ENCODE measurements at places on chromosomes 6 and 20.

- no peak for DNase-seq
These were observed 56.8 kb upstream of the ECI2 start for GRCh38 chr6:4192173-4192572.

GRCh38 chr6:11987386-11987785, 24.7 kb upstream of the HIVEP1 start:
- no peak for DNase-seq

DNA sequence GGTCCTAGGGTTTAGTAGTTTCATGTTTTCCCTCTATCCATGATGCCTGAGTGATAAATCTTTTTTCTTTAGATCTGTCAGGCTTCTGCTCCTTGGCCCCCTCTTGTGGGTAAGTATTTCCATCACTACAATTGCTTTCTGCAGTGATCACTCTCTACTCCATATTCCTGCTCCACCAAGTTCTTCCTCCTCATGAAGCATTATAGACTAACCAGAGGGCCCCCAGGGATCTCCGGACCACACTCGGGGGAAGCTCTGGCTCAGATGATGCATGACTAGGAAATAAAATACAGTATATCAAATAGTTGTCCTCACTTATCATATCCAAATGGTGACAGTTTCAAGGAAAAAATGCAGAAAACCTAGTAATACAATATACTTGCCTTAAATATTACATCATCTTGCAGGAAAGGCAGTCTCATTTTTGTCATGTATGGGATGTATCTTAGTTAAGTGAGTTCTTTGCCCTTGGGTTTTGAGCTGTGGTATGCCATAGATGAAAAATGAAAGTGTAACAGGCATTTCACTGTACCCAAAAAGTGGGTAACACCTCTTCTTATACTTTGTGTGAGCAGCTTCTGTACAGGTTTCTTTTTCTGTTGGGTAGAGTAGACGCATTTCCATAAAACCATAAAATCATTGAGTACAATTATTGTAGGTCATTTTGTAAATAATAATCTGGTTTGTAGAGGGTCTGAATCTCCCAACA, 200.9 kb upstream of the EYA4 start:
- DNase-seq, result peak; percentile 56

- DNase-seq, result peak; percentile 84
These were observed 559 bp downstream of the LAMA5 start for GRCh38 chr20:62366370-62367135.

GRCh38 chr6:129657483-129657882, 52.5 kb downstream of the ARHGAP18 start:
- no peak for DNase-seq

DNA sequence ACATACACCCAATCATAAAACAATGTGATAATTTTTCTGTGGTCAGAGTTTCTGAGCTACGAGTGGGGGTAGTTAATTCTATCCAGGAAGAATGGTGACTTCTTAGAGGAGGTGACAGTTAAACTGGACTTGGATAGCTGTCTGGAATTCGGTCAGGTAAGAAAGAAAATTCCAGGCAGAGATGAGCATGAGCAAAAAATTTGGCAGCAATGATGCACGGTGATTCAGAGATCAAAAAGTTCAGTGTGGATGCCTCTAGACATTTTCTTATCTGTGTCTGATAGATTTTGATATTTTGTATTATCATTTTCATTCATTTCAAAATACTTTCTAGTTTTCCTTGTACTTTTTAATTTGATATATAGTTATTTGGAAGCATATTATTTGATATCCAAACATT, 12.0 kb downstream of the RAET1E start:
- no peak for DNase-seq

- no peak for DNase-seq
These were observed 24.2 kb upstream of the PPP1R14C start for GRCh38 chr6:150118627-150119026.

- DNase-seq, result peak; percentile 52
These were observed 14.7 kb downstream of the HLA-F start for GRCh38 chr6:29737707-29738630.

- DNase-seq, result no peak
These were observed 33.6 kb downstream of the RPRD1B start for GRCh38 chr20:38066969-38067716.

DNA sequence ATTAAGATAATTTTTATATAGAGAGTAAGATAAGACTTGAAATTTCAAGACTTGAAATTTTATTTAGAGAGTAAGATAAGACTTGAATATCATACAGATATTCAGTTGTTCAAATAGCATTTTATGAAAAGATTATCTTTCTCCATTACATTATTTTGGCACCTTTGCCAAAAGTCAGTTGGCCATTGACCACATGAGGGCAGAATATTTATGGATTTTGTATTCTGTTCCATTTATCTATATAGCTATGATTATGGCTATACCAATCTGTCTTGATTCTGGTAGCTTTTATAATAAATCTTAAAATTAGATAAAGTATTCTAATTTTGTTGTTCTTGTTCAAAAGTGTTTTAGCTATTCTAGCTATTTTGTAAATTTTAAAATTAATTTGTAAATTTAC, 537.9 kb upstream of the GJE1 start:
- DNase-seq, result no peak

DNA sequence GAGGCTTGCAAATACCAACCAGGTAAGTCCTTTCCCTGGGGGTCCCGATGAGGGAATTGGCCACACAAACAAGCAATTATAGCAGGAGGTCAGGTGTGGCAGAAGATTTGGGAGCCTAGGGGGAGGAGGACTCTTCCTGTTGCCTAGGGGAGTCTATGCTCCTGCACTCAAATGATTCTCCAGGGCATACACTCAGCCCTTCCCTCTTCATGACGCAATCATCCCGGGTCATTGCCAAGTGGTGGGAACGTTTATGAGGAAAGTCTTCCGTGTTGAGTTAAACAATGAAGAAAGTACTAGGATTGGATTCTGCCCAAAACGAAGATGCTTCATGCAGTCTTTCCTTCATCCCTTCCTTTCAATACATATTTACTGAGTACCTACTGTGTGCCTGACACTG, 186.5 kb upstream of the TSHZ2 start:
- no peak for DNase-seq

DNA sequence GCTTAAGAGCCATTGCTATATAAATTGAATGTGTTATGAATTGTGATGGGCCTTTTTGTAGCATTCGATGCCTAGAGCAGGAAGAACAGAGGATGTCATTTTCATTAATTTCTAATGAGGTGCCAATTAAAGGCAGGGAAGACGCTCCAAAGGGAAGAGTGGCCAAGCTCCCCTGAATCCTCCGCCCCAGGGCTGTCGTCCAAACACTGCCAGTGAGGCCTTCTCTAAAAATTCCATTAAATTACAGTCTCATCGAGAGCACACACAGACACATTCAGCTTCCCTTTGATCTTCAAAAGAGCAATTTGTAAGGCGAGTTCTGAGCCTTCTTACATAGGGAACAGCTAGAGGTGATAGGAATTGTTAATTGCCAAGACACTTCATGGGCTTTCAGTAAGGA, 300.0 kb downstream of the ZFAND3 start:
- no peak for DNase-seq

DNA sequence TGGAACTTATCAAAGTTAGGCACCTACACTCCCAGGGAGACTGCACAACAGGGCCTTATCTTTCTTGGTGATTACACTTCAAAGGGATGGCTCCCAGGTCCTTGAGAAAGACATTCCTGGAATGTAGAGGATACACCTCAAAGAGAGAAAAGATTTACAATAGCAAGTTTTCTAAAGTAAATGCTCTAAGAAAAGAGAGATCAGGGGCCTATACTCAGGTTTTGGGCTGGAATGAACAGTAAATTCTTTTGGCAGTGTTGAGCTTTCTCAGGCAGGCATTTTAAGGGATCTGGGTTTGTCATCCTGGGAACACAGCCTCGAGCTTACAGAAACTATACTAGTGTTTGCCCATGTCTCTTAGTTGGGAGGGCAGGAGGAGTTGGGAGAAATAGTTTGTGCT, 31.7 kb upstream of the ME1 start:
- DNase-seq, result no peak

- no peak for DNase-seq
These were observed 1.7 kb downstream of the SLC22A23 start for GRCh38 chr6:3455147-3455568.

- DNase-seq, result no peak
These were observed 12.7 kb upstream of the CHMP4B start for GRCh38 chr20:33798444-33798843.

- no peak for DNase-seq
These were observed 23.7 kb upstream of the HLA-DQA1 start for GRCh38 chr6:32613475-32613874.

GRCh38 chr6:39193201-39193791, 36.0 kb downstream of the KCNK5 start:
- peak; percentile 40 for DNase-seq

- peak; percentile 72 for DNase-seq
These were observed 166.8 kb upstream of the GRIK2 start for GRCh38 chr6:101226677-101227135.

DNA sequence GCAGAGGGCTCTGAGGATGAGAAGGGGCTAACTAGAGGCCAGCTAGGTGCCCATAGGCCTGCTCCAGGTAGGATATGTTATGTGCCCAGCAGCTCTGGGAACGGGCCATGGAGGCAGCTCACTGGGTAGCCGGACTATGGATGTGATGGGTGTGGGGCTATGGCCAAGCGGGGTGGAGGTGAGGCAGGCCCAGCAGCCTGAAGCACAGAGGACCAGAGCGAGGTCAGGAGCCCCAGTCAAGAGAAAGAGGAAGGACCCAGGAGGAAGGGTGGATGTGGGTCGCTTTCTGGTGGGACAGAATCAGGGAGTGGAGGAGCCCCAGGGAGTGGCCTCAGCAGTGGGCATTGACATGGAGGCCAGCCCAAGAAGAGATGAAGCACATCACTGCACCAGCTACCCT, 117.9 kb upstream of the MLN start:
- no peak for DNase-seq

GRCh38 chr6:43972913-43973300, 154.3 kb downstream of the MRPL14 start:
- no peak for DNase-seq

- no peak for DNase-seq
These were observed 95.3 kb upstream of the MAN1A1 start for GRCh38 chr6:119444642-119445557.

- DNase-seq, result no peak
These were observed 375.1 kb downstream of the ZFAND3 start for GRCh38 chr6:38194589-38194988.

DNA sequence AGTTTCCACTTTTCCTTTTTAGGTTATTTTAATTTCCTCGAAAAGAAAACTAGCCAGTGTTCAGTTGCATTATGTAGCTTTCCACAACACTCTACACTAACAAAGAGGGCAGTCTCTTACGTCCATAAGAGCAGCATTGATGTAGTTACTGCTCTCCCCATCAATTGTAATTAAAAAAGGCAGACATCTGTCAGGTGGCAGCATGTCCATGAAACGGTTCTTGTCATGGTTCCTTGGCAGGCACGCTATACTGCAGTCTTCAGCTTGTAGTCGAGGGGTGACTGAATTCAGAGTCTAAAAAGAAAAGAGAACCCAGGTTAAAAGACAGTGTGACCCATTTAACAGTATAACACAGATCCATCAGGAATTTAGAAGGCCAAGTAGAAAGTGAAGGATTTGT, 80.1 kb upstream of the THEMIS start:
- no peak for DNase-seq

DNA sequence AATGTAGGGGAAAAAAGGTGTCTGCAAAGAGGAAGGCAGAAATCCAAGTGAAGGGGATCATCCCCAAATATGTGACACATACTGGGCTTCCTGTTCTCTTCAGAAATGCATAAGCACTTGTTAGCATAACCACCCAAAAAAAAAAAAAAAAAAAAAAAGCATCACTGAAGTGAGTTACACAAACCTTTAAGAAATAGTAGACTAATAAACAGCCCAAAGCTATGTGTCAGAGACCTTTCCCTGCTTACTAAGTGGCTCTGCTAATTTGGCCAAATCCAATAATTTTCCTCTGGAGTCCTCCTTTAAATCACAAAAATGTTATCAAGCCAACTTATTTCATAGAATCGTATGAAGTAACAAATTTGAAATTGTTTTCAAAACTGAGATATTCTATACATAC, 7.5 kb upstream of the DST start:
- no peak for DNase-seq

- no peak for DNase-seq
These were observed 77.2 kb downstream of the MDGA1 start for GRCh38 chr6:37620519-37620918.

GRCh38 chr6:169942173-169942572, 190.8 kb downstream of the ERMARD start:
- no peak for DNase-seq

DNA sequence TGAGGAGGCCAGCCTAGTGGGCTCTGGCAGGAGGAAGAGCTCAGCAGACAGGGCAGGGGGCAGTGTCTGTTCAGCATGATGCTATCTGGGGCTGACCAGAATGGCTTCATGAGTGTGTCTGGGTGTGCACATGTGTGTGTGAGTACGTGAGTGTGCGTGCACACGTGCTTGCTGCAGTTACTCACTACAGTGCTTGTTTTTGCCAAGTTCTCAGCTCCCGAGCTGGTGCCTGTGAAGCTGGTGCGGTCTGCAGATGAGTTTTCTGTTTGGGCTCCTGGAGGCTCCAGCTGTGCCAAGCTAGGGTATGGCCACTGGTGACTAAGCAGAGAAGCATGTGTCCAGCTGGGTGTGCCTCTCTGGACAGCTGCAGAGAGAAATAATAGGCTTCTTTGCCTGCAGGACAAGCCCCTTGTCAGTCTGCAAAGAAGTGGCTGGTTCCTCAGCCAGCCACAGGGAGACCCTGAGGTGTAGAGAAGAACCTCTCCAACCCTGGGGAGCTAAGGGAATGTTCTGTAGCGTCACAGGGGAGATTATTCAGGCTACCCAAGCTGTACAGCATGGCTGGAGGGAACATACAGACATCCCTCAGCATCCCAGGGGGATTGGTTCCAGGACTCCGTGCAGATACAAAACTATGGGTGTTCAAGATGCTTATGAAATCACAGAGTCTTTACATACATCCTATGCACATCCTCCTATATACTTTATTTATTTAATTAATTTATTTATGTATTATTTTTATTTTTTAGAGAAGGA, 40.2 kb upstream of the FAM50B start:
- DNase-seq, result no peak

DNA sequence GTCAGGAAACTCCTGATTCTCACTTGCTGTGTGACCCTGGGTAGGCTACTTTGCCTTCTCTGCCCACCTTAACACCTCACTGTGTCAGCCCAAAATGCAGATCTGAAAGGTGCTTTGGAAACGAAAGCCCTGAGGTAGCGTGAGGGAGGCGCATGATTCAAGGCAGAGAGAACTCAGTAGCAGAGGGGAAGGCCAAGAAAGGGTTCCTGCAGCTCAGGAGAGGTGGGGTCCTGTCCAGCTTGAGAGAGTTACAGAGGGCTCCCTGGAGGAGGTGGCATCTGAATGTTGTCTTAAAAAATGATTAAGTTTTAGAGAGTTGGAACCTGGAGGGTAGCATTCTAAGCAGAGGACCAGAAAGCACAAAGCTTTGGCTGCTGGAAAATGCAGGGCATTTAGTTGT, 13.6 kb downstream of the TGM2 start:
- no peak for DNase-seq
